ENCODE measurements at places on chromosomes 16 and 17.

- no peak for DNase-seq
Observed at GRCh38 chr17:35082073-35082657, 18.7 kb upstream of the RFFL start.

DNA sequence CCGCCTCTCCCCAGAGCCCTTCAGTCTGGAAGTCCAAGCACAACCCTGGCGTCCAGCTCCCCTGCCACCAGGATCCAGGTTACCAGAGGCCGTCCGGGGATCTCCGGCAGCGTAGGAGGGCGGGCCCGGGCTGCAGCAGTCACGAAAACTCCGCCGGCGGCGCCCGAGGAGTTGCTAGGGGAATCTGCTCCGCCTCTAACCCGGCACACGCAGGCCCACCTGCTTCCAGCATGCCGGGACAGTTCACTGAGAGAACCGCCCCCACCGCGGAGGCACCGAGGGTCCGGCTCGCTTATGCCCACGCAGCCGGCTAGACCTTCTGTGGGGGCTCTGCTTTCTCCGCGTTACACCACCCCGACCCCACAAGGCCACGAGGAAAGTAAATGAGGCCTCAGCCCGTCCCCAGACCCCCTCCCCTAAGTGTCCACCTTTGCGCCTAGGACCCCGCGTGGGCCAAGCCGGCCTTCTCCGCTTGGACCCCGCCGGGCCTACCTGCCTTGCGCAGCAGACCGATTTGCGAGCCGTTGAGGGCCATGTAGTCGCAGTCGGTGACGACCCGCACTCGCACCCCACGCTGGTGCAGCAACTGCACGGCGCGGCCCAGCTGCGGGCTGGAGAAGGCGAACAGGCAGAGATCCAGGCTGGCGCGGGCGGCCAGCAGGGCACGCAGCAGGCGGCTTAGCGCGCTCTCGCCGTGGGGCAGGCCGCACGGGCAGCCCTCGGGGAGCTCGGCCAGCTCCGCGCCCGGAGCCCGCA is 587 bp downstream of the PLD6 start:
- DNase-seq, result no peak

DNA sequence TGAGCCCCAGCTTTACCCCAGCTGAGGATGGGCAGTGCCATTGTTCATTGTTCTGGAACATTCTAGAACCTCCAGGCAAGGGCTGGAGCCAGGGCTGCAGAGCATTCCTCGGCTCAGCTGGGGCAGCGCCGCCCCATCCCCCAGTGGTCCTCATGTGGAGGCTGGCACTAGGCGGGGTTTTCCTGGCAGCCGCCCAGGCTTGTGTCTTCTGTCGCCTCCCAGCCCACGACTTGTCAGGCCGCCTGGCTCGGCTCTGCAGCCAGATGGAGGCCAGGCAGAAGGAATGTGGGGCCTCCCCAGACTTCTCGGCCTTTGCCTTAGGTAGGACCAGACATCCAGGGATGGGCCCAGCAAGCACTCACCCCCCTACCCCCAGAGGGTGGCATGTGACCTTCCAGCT is at the start of gene TMEM95:
TMEM95 (plus strand) TSS at position 104 of the 400 bp plus-strand sequence; CDS start at position 153, 49 bp downstream.
- DNase-seq, result no peak

GRCh38 chr17:4772235-4772613 is 538 bp downstream of the TM4SF5 start:
- no peak for DNase-seq

- DNase-seq, result no peak
Observed at GRCh38 chr17:72408641-72409040, 287.8 kb downstream of the SOX9 start.

DNA sequence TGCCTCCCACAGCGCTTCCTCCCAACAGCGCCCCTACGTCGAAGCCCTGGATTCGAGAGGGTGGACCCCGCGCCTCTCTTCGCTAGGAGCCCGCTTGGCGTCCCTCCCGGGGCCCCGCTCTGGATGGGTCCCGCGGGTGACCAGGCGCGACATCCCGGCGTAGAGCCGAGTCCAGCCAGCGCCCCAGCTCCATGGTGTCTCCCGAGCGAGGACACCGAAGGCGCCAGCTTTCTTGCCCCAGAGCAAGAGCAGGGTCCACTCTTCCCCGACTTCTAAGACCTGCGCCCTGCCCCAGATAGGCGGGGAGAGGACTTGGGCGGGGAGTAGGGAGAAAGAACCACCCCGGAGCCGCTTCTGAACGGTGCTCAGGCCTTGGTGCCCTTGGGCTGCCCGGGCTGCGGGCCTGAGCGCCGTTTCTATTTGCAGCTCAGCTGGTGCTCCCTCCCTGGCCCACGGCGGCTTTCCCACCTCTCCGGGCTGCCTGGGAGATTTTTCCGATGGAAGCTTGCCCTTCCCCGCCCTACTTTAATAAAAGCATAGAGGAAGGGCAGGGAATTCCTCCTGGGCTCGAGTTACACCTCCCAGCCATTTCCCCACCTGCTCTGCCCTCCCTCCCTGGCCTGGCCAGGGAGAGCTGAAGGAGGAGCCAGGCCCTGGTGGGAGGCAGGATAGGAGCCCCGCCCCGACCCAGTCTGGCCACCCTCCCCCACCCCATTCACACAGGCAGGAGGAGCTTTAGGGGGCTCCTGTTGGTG is 1.8 kb downstream of the MMP15 start:
- no peak for DNase-seq

- no peak for DNase-seq
Observed at GRCh38 chr17:45137561-45138305, 2.2 kb downstream of the ACBD4 start.

DNA sequence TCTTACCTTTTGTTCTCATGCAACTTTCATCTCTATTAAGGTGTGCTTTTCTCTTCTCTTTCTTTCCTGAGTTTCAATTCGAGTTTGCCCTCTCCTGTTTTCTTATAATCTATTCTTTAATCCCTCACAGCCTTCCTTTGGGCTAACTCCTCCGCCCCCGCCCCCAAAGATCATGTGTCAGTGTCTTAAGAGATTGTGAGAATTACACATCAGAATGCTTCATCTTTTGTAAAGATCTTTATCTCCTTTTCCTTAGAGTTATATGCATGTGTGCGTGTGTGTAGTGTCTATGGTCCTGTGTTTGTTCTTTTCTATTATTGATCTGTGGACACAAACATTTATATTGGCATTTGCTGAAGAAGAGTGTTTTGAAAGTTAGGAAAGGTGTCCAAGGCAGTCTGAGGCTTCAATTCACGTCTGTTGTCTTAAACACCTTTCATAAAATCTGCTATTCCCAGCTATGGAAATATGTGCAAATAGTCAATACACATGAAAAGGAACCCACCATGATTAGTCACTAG is 6.1 kb upstream of the ALDH3A2 start:
- DNase-seq, result no peak

DNA sequence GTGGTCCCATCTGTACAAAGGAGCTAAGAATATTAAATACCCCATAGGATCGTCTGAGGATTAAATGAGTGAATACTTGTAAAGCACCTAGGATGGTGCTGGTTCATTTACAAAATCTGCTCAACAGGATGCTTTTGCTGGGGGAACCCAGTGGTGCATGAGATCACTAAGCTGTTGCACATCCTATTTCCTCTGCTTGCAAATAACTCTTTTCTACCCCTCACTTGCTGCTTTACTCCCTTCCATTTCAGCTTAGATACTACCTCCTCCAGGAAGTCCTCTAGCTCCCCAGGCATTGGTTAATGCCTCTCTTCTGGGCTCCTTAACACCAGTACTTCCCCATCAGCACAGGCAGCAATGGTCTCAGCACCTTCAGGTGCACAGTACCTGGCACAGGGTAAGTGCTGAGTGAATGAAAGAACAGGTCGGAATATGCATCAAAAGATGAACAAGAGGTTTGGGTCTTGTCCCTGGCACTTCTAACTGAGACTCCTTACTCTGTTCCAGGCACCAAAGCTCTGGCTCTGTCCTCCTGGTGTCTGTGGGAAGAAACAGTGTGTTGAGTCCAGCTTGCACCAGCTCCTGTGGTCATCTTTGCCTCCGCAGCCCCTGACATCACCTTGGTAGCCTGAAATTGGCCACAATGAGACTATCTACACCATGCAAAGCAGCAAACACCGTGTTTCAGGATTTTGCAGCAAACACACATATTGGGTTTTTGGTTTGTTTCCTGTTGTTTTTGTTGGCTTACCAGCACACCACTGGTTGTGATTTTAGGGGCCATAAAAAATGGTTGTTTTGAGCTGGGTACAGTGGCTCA is 24.1 kb upstream of the IL21R start:
- DNase-seq, result no peak

DNA sequence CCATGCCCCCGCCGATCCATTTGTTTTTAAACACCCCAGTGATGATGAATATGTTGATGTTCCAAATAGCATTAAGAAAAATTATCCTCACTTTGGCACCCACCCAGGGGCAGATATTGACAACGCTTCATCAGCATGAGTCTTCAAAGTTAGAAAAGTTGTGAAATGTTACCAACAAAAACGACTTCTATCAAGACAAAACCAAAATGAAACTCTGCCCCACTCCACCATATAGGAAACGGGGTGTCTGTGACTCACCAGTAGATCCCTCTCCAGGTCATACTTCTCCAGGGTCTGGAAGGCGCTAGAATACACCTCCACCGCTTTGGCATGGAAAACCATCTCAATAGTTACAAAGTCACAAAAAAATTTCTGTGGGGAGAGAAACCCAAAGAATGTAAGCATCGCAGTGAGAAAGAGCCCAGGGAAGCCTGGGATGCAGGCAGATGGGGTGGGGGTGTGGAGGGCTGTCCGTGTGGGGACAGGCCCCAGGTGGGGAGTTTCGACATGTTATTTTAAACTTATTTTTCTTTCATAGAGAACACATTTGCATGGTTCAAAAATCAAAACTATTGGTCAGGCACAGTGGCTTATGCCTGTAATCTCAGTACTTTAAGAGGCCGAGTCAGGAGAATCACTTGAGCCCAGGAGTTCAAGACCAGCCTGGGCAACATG is 10.2 kb downstream of the CIBAR2 start:
- no peak for DNase-seq

- peak; percentile 22 for DNase-seq
Observed at GRCh38 chr17:48791128-48792032, 25.6 kb downstream of the TTLL6 start.

- DNase-seq, result no peak
Observed at GRCh38 chr17:82596837-82597672, 51.2 kb downstream of the WDR45B start.

DNA sequence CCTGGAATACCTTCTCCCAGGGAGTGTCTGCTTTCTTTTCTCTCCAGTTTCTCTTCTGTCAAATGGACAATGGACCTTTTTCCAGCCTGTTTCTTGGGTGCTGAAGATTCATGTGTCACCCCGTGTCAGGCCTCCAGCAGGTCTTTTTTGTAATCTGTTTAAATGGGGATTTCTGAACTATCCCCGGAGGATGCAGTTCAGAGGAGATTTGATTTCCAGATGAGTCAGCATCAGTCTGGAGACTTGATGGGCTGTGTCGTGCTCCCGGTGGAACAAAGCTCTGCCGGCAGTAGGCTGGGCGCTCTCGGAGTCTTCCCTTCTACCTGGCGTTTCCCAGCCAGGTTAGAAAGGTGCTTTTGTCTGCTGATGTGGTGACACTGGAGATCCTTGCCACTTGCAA is 440.6 kb downstream of the HS3ST3B1 start:
- no peak for DNase-seq

GRCh38 chr16:65728167-65728566 is 606.3 kb upstream of the CDH11 start:
- no peak for DNase-seq

GRCh38 chr16:82506692-82507670 is 119.8 kb upstream of the CDH13 start:
- DNase-seq, result no peak

DNA sequence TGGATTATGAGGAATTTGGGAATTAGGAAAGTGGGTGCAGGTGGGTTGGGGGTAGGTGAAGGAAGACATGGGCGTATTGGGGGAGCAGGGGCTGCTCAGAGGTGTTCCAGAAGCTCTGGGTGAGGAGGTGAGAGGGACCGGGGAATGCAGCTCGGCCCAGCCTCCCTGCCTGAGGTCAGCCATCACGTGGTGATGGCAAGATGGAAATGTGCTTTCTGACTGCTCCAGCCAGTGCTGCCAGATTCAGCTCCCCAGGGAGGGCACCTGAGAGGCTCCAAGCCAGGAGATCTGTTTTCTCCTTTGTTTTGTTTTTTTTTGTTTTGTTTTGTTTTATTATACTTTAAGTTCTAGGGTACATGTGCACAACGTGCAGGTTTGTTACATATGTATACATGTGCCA is 35.2 kb upstream of the STH start:
- DNase-seq, result no peak

- no peak for DNase-seq
Observed at GRCh38 chr16:89103156-89103555, 9.5 kb downstream of the ACSF3 start.

GRCh38 chr17:10394201-10394887 is 21.5 kb upstream of the MYH13 start:
- DNase-seq, result no peak

- DNase-seq, result no peak
Observed at GRCh38 chr16:83831456-83831987, 23.7 kb downstream of the HSBP1 start.

GRCh38 chr17:73759734-73760438 is 115.6 kb upstream of the SDK2 start:
- no peak for DNase-seq

DNA sequence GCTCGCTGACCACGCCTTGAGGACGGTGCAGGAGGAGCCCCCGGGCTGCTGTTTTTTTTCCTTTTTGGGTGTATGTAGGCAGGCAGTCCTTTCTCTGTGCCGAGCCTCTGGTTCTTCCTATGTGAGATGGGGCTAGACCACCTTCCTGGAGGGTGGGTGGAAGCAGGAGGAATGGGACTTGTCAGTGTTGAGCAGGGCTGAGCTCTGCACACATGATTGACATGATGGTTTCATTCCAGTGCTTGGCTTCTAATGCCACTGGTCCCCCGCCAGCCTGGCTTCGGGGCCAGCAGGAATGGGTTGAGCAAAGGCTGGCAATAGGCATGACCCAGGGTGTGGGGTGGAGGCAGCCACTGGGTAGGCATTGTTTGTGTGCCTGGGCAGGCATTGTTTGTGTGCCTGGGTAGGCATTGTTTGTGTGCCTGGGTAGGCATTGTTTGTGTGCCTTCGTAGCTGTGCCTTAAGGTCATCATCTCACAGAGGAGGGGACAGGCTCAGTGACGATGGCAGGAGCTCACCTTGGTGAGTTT is 14.2 kb upstream of the ADCY7 start:
- no peak for DNase-seq

- DNase-seq, result no peak
Observed at GRCh38 chr16:6484935-6485334, 847.7 kb upstream of the RBFOX1 start.

GRCh38 chr17:4901648-4902344 is 1.1 kb downstream of the CHRNE start:
- DNase-seq, result no peak
